ENCODE measurements at places on chromosomes 16 and 17. TPM values are rescaled to one million over a fixed set of nuclear protein-coding genes. Genes with fewer than 3 reads are reported as not detected.

Gene NME1
- total RNA-seq, result 106 TPM

Gene AANAT
- total RNA-seq, result not detected

DNA sequence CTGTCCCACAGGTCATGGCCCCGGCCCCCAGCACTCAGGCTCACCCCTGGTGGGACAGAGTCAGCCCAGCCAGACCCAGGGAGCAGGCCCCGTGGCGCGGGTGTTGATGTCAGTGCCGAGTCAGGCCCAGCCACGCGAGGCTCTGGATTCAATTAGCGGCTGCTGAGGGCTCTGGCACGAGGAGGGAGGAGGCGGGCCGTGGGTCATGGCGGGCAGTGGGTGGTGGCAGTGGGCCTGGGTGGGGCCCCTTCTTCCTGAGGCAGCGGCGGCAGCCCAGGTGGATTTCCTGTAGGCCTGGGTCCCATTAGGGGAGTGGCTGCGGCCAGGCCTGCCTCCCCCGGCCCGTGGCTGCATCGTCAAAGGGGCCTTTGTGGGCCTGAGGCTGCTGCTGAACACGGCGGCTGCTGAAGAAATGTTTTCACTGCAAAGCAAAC, 12.9 kb downstream of the VASN start:
- no peaks in the 10 kb centered on the region for H3K36me3 ChIP-seq
- no peak overlapping the region for H3K4me3 ChIP-seq

Gene SMIM36
- total RNA-seq, result not detected

- H3K4me3 ChIP-seq, result peak within 1 kb of the TSS; percentile 76
- peak within 1 kb of the TSS; percentile 98 for H3K27ac ChIP-seq
- DNase-seq, result peak; percentile 84
- no peaks in the 10 kb centered on the region for H3K36me3 ChIP-seq
- H3K27me3 ChIP-seq, result no peaks in the 10 kb centered on the region
These were observed at the start of the genes GNPTG and TSR3 for GRCh38 chr16:1351582-1352362. Gene GNPTG, plus strand, starts transcription at chr16:1351931. Its CDS starts 35 bp downstream, at chr16:1351966. Gene TSR3, minus strand, starts transcription at chr16:1351878. Its CDS starts 74 bp downstream, at chr16:1351804.

DNA sequence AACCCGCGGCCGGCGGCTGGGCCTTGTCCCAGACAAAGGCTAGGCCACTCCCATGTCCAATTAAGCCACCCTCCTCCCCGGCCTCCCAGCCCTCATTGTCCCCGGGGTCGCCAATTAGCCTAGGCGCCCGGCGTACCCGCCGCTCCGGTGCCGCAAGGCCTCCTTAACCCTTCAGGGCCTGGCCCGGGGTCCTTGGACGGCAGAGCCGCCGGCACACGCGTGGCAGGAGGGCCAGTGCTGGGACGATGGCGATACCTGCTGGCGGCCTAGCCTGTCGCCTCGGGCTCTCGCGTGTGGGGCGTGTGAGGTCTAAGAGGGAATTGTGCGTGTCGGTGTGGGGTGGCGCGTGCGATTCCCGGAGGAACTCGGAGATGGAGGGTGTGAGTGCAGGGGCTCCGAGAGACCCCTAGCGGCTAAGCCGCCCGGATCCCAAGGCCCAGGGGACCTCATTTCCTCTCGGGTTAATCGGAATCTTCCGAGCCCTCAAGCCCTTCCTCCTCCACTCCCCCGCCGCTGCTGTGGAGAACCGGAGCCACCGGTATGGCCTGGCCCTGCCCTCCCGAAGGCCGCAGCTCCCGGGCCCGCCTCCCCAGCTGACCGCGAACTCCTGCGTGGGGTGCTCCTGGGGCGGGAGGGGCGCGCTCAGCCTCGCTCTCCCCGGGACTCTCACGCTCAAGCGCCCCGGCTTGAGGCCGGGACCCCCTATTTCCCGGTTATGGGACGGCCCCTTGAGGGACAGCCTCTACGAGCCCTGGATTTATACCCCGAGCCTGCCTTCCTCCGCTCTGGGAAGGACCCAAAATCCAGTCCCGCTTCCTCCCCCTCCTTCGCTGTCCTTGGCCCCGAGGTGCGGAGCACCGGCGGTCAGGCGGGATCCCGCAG, 11.9 kb downstream of the TBX2 start:
- peaks cover 62% of the 10 kb centered on the region for H3K27me3 ChIP-seq
- no peaks in the 10 kb centered on the region for H3K36me3 ChIP-seq

GRCh38 chr16:2415085-2415484, 14.2 kb upstream of the CCNF start:
- H3K36me3 ChIP-seq, result no peaks in the 10 kb centered on the region
- no peak overlapping the region for H3K4me3 ChIP-seq
- no peaks in the 10 kb centered on the region for H3K4me1 ChIP-seq
- peaks cover 20% of the 10 kb centered on the region for H3K27me3 ChIP-seq
- no peak for DNase-seq

DNA sequence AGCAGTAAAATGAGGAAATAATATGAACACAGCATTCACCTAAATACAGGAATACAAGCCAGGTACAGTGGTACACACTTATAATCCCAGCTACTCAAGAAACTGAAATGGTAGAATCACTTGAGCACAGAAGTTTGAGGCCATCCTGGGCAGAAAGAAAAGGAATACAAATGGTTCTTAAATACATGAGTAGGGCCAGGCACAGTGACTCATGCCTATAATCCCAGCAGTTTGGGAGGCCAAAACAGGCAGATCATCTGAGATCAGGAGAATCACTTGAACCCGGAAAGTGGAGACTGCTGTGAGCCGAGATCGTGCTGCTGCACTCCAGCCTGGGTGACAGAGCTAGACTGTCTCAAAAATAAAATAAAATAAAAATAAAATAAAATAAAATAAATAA, 23.0 kb upstream of the SMG8 start:
- DNase-seq, result no peak
- peaks cover 7% of the 10 kb centered on the region for H3K36me3 ChIP-seq

GRCh38 chr16:68451676-68452075, 3.4 kb upstream of the SMPD3 start:
- H3K4me1 ChIP-seq, result peaks cover 10% of the 10 kb centered on the region
- no peak overlapping the region for H3K4me3 ChIP-seq
- no peak for DNase-seq
- H3K27me3 ChIP-seq, result peaks cover under 1% of the 10 kb centered on the region
- no peak overlapping the region for H3K27ac ChIP-seq

All from progenitor cell of endocrine pancreas (in vitro differentiated cells).